ENCODE measurements at places on chromosomes 13 and 19. TPM values are rescaled to one million over a fixed set of nuclear protein-coding genes. Genes with fewer than 3 reads are reported as not detected.

Gene SIGLECL1
- total RNA-seq, result not detected

Gene TMEM38A
- total RNA-seq, result 1.8 TPM

Gene LGALS7B
- total RNA-seq, result not detected

Gene NXNL1
- not detected for total RNA-seq

Gene PIN1
- total RNA-seq, result 76.8 TPM

Gene PSG1
- total RNA-seq, result 0.51 TPM

Gene FBXO27
- total RNA-seq, result 3.6 TPM

Gene MAB21L1
- total RNA-seq, result 0.77 TPM

Gene KLHL1
- not detected for total RNA-seq

Gene NLRP7
- total RNA-seq, result not detected

Gene ACER1
- total RNA-seq, result not detected

Gene LAIR1
- not detected for total RNA-seq

Gene PLEKHF1
- 72.5 TPM for total RNA-seq

Measured in fibroblast of lung (primary cell).